ENCODE measurements at places on chromosomes 2 and 18.

- DNase-seq, result no peak
Measured at GRCh38 chr2:38654528-38655381, 11.2 kb upstream of the GALM start.

- DNase-seq, result no peak
Measured at GRCh38 chr2:113175042-113175628, 1.4 kb downstream of the PSD4 start.

DNA sequence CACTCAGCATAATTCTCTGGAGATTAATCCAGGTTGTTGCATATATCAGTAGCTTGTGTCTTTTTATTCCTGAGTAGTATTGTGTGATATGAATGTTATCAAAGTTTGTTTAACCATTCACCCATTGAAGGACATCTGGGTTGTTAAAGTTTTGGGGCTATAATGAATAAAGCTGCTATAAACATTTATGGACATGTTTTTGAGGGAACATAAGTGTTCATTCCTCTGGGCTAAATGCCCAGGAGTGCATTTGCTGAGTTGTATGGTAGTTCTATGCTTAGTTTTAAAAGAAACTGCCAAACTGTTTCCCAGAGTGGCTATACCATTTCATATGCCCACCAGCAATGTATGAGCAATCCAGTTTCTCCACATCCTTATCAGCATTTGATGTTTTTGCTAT, 21.8 kb upstream of the KCNJ13 start:
- DNase-seq, result no peak

DNA sequence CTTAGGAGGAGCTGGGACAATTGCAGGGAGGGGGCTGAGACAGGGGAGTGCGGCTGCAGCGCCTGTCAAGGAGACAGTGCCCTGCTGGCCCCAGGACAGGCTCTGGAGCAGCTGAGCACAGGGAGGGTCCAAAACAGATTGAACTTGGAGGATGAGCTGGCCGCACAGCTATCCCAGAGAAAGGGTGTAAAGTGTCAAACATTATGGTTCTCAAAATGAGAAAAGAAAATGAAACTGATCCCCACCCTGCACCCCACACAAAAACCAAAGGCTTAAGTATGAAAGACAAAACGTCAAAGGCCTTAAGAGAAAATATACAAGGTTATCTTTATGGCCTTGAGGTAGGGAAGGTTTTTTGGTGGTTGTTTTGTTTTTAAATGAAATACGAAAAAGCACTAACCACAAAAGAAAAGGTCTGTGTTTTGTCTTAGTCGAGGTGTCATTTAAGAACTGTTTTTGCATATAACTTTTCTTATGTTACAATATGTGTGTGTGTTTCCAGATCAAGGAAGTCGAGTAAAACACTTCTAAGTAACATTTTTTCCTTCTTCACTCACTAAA, 111.8 kb downstream of the HDAC4 start:
- no peak for DNase-seq

DNA sequence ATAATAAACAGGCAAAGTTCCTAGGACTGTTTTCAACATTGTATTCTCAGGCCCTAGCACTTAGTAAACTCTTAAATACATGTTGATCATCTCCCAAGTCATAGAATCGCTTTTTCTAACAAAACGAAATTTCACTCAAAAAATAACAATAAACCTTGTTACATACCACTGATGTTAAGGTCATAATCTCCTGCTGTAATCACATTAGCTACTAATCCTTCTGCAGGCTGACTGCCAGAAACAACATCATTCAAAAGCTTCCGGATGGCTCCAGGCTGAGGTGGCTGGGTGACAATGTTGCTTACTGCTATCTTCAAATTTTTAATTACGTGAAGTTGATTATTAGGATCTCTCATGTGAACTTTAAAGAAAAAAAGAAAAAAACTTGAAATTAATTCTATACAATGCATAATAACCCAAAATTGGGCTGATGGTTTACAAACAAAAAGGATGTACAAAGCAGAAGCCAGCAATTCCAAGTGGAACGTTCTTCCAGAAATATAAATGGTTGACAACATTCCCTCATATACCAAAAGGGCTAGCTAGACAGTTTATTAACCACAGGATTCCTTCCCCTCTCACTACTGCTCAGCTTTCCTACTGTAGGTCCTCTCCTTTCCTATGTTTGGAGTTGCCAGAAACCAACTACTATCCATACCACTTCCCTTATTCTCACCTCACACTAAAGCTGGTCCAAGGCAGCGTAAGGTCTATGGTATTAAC, 11.6 kb downstream of the TRAPPC8 start:
- no peak for DNase-seq

DNA sequence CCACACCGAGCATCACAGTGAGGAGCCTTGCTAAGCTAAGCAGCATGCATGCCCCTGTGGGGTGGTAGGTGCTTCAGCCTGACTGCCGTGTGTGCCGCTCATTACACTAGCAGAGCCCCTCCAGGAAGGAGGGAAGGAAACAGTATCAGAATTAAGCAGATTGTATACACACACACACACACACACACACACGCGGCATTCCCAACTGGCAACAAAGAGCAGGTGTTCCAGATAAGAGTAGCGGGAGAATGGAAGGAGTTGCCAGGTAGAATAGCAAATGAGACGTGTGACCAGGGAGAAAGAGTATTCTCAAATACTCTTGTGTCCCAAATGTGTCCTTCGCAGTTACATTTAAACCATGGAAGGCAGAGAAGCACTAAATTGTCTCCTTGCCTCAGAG, 47.6 kb upstream of the TTC39C start:
- DNase-seq, result no peak

- no peak for DNase-seq
Measured at GRCh38 chr18:79742076-79742475, 55.7 kb upstream of the KCNG2 start.

DNA sequence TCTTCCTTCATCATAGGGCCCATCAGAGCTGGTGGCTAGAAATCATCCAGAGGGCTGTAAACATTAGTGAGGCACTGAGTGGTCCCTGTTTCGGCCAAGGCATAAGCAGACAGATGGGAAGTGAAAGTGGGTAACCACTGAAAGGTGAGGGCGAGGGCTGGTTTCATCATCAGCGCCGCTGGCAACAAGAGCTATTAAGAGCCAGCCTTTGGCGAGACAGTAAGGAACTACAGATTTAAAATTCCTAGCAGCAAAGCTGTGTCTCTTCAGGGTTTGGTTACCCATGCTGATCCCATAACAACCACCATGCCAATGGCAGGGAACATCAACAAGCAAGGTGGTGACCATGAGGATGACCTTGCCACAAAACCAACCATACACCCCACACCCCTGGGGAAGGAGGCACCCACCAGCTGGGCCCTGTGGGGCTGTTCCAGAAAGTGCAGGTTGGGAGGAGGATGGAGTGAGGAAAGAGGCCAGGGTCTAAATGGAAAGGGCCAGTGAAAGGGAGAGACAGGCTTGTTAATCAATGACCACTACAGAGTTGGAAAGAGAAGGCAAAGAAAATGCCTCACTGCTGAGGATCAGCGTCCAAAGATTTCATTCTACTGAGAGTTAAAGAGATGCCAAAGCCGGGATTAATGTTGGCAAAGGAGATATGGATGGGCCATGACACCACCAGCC, 9.0 kb upstream of the SLC20A1 start:
- DNase-seq, result no peak

Data from SIG-M5 (cell line).